ENCODE measurements at places on chromosomes 2 and 18. TPM values are rescaled to one million over a fixed set of nuclear protein-coding genes. Genes with fewer than 3 reads are reported as not detected.

DNA sequence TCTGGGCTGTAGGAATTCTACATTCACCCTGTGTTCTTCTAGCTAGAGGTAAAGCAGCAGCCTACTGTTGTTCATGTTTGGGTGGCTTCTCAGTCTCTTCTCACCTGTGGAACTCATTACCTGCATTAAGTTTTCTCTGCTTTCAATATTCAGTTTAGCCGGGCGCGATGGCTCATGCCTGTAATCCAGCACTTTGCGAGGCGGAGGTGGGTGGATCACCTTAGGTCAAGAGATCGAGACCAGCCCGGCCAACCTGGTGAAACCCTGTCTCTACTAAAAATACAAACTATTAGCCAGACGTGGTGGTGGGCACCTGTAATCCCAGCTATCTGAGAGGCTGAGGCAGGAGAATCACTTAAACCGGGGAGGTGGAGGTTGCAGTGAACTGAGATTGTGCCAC is 139.8 kb upstream of the UBE2E3 start:
- ATAC-seq: no peak

DNA sequence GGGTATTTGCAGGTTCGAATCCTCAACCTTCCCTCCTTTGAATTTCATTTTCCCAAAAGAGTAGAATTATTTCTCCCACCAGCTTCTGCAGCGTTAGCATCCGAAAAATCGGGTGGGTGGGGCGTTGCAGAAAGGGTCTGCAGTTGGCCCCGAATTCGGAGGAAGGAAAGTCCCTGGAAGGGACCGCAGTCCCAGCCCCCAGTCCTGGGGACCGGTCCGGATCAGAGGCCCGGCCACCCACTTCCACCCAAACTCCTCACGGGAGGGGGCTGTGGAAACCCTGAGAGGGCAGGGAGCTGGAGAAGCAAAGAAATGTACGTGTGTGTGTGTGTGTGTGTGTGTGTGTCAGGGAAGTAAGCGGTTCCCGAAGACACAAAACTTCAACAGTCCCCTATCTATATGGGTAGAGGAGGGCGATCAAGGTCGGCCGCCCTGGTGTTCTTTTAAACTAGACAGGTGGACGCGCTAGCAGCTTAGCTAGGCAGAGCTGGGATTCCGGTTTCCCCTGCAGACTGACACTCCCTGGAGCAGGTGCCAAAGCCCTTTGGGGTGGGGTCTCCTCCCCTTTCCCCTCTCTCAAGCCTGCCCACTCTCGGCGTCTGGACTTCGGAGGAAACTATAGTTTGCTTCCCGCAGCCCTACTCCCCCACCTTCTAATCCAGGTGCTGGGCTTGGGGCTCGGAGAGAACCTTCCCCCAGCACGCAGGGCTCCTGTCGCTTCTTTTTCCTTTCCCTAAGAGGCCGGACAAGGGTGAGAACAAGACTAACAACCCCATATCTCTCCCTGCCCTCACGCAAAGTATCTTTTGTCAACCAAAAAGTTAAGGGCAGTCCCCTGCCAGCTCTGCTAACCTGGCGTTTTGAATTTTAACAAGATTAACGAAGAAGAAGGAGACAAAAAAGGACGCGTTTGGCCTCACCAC is 4.8 kb upstream of the ONECUT2 start:
- no peak for ATAC-seq

The GAREM2 gene
- 5.5 TPM for total RNA-seq

DNA sequence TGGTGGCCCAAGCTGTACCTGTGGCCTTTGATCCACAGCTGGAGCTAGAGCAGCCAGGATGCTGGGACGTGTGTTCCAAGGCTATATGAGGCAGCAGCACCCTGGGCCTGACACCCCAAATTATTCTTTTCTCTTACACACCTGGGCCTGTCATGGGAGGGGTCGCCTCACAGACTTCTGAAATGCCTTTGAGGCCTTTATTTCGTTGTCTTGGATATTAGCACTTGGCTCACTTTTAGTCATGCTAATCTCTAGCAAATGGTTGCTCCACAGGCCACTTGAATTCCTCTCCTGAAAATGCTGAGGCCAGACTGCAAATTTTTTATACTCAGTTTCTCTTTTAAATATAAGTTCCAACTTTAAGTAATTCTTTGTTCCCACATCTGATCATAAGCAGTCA is 22.0 kb upstream of the IL1R2 start:
- ATAC-seq: no peak

The GLI2 gene
- total RNA-seq: 9.3 TPM

DNA sequence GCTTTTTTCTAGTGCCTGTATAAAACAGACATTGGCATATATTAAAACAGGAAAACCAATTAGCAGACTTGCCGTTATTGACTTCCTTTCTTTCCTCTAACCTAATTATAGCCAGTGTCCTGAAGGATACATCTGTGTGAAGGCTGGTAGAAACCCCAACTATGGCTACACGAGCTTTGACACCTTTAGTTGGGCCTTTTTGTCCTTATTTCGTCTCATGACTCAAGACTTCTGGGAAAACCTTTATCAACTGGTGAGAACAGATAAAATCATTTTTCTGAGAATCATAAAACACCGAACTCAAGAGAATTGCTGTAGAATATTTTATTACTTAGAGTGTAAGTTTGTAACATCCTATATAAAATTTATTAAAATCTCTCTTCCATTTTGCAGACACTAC is 74.3 kb downstream of the SCN2A start:
- no peak for ATAC-seq

The CAPN14 gene
- 0.40 TPM for total RNA-seq

GRCh38 chr2:176083796-176084261 is at the start of gene EVX2:
Gene EVX2, minus strand, starts transcription at chr2:176083962. Its CDS starts 186 bp downstream, at chr2:176083776.
- no peak for ATAC-seq
